ENCODE measurements at places on chromosomes 4 and X.

- no peak for DNase-seq
These were observed 108.3 kb downstream of the NLGN4X start for GRCh38 chrX:6120329-6120728.

DNA sequence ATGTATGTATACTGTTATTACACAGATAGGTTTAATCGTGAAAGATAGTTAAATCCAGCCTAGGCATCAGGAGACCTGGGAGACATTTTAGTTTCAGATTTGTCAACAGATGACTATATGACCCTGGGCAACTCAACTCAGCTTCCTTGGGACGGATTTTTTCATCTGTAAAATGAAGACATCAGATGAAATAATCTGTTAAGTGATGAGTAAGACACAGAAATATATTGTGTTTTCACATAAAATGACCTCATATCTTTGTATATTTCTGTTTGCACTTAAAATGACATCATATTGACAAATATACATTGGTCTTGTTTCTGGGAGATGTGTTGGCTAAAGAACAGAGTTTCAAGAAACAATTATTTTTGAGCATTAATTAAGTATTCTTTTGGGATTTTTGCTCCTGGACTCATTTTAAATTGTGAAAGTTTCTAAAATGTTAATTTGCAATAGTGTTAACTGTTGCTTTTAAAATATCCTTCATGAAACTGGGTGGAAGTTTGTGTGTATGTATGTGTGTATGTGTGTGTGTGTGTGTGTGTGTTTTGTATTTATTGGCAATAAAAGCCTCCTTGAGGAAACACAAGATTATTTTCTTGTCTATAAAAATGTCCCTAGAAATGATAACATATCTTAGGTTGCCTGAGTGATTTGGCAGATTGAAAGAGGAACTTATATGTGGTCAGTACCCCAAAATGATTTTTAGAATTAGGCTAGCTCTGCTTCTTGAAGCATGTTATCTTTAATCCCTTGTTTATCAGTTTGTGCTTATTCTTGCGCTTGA is 29.1 kb upstream of the MMAA start:
- no peak for DNase-seq

- no peak for DNase-seq
These were observed 364.8 kb downstream of the PCDH10 start for GRCh38 chr4:133513901-133514300.

DNA sequence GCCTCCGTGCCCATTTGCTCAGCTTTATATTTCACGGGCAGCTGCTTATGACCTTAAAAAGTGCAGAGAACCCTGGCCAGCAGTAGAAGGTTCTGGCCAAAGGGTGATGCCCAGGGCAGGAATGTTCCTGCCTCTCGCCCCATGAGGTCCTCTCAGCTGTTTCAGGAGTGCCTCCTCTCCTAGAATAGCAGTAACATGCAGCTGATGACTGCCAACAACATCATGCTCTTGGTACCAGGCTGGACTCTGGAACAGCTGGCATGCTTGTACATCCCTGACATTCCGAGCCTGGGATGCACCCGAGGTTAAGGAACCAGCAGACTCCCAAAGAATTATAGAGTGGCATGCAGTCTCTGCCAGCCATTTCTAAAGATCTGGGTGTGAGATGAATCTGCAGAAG is 11.7 kb upstream of the TENM3 start:
- no peak for DNase-seq

DNA sequence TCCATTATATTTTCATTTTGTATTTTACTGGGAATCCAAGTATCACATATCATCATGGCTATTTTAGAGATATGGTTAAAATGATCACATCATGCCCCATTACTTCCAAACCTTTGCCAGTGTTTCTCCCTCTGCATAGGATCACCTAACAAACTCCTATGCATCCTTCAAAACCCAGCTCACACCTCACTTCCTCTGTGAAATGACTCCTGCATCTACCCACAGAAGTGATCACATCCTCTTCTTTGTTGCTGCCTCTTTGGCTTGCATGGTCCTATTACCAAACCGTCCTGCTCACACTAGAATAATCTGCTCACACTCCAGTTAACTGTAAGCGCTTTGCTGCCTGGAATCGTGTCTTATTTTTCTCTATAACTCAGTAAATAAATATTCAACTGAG is 74.7 kb upstream of the C4orf50 start:
- DNase-seq = no peak

GRCh38 chr4:73668782-73669201 is 48.6 kb upstream of the RASSF6 start:
- no peak for DNase-seq

GRCh38 chr4:28227764-28228163 is 1367.1 kb downstream of the STIM2 start:
- DNase-seq = no peak

DNA sequence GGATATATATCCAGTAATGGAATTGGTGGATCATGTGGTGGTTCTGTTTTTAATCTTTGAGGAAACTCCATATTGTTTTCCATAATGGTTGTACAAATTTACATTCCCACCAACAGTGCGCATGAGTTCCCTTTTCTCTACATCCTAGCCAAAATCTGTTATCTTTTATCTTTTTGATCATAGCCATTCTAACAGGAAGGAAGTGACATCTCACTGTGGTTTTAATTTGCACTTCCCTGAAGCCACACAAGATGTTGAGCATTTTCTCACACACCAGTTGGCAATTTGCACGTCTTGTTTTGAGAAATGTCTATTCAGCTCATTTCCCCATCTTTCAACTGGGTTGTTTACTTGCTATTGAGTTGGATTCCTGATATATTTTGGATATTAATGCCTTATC is 194.9 kb downstream of the CBLL2 start:
- no peak for DNase-seq

DNA sequence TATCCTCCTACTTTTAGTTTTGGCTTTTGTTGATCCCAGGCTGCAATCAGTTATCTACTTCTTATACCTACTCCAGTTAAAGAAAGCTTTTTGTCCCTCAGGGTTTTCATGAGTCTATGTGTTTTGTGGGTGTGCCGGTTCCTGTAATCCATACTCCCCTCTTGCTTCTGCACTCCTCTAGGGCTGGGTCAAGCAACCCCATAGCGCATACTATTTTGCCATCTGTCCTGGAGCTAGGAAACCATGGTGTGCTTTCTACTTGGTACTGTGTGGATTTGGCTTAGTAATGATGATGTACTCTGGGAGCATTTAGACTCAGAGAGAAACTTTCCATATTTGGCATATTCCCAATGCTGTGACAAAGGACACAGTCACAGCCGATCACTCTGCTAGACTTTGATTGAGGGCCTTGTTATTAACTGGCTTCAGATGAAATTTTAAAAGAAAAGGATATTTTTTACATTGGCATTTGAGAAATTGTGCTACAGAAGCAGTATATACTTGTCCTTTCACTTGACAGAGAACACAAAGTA is 86.1 kb upstream of the GRXCR1 start:
- DNase-seq = no peak

DNA sequence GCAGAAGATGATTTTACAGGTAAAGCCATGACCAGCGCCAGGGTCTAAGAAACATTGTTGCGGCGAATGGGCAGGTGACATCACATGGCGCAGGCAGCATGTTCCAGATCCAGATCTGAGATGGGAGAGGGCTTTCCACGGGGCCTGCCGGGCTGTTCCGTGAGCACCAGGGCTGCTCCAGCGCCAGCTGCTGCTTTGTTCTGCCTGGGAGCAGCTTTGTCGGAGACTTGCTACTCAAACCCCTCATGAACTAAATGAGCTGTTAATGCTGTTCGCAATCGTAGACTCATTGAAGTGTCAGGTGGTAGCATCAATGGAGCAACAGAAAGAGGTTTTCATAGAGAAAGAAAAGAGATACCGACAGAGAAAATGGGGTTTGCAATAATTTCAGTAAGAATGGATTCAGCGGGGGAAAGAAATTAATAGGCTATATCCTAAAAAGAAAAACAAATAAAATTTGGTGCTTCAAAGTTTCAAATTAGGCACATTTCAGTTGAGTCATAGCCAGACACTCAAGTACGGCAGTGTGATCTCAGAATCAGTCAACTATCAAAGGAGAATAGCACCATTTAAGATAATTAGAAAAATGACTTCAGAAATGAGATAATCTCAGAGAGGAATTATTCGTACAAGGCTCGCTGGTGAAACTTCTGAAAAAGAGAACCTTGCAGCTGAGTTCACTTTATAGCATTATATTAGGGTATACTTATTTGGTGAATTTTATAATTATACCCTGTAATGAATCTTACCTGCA is 23.9 kb downstream of the SORBS2 start:
- no peak for DNase-seq

- no peak for DNase-seq
These were observed 32.3 kb upstream of the IRF2 start for GRCh38 chr4:184506527-184507121.

- DNase-seq = no peak
These were observed 62.7 kb downstream of the FGFBP1 start for GRCh38 chr4:15875663-15876460.

DNA sequence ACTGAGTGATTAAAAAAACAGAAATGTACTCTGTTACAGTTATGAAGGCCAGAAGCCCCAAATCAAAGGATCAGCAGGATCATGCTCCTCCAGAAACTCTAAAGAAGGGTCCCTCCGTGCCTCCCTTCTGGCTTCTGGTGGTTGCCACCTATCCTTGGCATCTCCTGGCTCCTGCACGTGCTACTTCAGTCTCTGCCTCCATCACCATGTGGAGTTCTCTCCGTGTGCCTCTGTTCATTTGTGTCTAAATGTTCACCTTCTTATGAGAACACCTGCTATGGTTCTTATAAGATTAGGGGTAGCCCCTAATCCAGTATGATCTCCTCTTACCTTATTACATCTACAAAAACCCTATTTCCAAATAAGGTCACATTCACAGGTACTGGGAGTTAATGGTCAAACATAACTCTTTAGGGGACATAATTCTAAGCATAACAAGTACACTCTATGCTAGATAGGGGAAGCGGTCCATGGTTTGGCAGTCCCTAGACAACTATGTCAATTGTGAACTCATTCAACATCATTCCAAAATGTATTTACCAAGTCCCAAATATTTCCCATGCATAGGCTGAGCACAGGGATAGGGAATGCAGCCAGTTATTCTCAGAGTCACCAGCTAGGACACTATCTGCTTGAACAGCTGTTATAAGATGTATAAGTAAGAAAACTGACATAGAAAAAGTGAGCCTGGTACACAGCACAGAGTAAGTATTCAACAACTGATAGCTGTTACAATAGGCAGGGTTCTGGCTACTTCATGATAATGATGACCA is 295.5 kb upstream of the BOD1L1 start:
- no peak for DNase-seq

DNA sequence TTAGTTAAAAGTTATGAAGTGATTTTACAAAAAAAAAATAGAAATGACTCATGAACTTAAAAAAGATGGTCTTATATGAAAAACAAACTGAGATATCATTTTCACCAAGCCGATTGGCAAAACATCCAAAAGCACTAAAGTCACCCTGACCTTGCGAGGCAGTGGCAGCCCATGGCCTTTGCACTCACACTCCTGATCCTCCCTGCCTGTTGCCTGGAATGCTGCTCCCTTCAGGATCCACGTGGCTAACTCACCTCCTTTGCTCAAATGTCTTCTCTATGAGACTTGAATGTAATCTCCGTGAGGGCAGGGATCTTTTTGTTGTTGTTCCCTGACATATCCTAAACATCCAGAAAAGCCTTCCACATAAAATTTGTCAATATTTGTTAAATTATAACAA is 106.4 kb downstream of the RAPGEF2 start:
- DNase-seq = no peak

- DNase-seq = no peak
These were observed 148.8 kb downstream of the POLA1 start for GRCh38 chrX:24842486-24842885.

DNA sequence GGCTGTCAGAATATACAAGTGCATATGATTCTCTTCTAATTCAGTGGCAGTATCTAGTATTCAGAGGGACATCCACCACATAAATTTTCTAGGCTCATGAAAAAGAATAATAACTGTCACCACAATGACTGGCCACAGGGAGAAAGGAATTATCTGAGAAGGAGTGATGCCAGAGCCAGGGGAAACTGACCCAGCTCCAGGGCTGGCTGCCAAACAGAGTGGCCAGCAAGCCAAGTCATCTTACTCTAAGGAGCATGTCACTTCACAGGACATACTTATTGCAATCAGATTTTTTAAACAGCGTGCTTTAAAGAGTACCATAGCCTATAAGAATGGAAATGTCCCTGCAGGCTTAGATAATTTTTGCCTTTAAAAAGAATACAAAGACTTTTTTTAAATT is 5.8 kb upstream of the SEPTIN11 start:
- no peak for DNase-seq

- DNase-seq = no peak
These were observed 39.6 kb downstream of the ARL13A start for GRCh38 chrX:101009090-101009489.

GRCh38 chrX:51332188-51332942 is at the start of gene NUDT10:
TSS of gene NUDT10 (plus strand) at chrX:51332822. CDS start at chrX:51332966, 144 bp downstream.
- no peak for DNase-seq

DNA sequence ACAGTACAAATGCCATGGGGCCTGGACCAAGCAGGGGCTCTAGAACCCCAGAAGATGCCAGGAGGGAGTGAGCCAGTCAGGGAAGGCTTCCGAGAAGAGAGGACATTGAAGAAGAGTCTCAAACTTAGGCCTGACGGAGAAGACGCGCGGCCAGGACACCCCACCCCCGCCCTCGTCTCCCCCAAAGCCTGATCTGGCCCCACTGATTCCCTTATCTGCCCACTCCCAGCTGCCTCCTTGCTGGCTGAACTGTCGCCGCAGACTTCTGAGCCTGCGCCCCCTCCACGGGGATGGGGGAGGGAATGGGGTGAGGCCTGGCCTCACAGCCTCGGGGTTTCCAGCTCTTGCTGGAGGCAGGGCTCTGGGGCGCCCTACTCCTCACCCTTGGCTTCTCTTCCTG is 3.6 kb upstream of the GATA1 start:
- no peak for DNase-seq

- DNase-seq = peak; percentile 24
These were observed at the start of gene MID2 for GRCh38 chrX:107825698-107826237. TSS of gene MID2 (plus strand) at chrX:107825866. CDS start at chrX:107826427, 561 bp downstream.

DNA sequence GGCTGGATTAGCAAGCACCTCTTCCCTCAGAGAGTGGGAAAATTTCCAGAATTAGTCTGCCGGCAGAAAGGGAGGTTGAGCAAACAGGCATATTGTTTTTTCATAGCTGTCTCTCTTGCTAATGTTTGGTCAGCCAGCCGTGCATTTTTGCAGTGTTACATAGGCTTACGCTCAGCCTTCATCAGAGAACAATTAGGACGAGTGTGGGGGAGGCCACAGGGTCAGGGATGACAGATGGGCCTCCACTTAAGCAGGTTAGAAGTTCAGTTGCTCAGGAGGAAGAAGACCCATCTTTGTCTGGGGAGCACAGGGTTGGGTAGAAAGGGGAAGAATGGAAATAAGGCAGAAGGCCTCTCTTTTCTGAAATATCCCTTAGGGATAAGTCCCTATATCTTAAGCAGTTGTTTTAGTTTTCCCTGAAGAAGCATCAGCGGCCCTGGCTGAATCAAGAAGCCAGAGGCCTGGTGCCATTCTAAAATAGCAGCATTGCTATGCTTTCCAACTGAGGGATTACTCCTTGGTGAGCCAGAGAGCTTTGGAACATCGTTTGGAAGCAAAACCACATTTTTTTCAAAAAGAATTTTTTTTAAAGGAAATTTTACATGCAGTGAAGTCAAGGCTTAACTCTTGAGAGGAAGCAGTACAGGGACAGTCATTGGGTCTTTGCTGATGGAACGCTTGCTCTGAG is 118.8 kb downstream of the SMIM20 start:
- no peak for DNase-seq
